ENCODE measurements at places on chromosomes 1 and 21. TPM values are rescaled to one million over a fixed set of nuclear protein-coding genes. Genes with fewer than 3 reads are reported as not detected.

Gene TMPRSS2
- 50.1 TPM for polyA plus RNA-seq

Gene C1orf94
- polyA plus RNA-seq = 0.07 TPM

Gene OSCP1
- polyA plus RNA-seq = 23.5 TPM

Gene CAPN9
- polyA plus RNA-seq = 0.56 TPM

GRCh38 chr1:56830052-56830451 lies 10.8 kb upstream of the FYB2 start:
- DNase-seq = no peak

- DNase-seq = no peak
Measured at GRCh38 chr1:62800825-62801306, 16.9 kb downstream of the ATG4C start.

Gene SYCP1
- polyA plus RNA-seq = 0.11 TPM

Gene ST6GALNAC3
- polyA plus RNA-seq = 110 TPM

- DNase-seq = no peak
Measured at GRCh38 chr1:100862591-100862990, 32.1 kb downstream of the EXTL2 start.

DNA sequence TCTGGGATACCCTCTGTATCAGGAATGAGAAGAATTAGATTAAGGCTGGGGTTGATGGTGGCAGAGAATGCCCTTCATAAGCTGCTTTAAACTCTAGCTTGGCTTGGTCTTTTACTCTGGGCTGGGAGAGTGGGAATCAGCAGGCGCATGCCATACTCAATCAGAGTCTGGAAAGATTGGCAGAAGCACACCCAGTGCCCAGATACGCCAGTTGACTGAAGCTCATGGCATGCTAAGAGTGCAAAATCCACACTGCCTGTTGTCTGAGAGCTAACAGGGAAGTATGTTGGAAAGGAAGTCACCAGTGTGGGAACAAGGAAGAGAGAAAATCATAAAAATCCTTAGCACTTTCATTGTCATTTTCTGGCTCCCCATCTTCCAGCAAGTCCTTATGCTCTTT lies 53.0 kb downstream of the HMCN1 start:
- DNase-seq = no peak

DNA sequence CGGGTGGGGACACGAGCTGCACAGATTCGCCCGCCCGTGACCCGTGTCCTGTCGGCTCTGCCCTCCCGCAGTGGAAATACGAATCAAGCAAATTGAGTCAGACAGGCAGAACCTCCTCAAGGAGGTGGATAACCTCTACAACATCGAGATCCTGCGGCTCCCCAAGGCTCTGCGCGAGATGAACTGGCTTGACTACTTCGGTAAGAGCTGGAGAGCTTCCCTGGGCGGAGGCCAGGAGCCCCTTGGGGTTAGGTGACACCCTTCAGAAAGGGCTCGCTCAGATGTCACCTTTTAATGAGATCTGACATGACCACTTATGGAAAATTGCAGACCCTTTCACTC lies 489 bp downstream of the CDCA8 start:
- no peak for DNase-seq

Gene G0S2
- polyA plus RNA-seq = 14.5 TPM

DNA sequence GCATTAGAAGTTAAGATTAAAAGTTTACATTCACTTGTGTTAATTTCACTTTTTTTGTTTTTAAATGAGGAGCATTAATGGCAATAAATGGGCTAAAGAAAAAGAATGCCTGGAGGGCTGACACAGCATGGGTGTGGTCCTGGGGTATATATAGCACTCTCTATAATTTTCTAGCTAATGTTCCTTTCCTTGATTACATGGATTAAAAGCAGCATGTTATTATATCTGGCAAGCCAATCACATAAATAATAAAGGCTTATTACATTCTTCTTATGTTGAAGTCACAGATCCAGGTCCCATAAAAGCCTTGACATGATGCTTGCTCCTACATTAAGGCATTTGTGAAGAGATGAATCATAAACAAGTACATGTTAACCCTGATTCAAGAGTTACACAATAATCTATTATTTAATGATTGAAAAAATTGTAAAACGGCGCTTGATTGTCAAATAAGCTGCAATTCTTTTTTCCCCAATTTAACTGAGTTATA lies 91.4 kb downstream of the LYPLAL1 start:
- DNase-seq = no peak

Gene AMPD1
- not detected for polyA plus RNA-seq

Gene RGS16
- 2.4 TPM for polyA plus RNA-seq

DNA sequence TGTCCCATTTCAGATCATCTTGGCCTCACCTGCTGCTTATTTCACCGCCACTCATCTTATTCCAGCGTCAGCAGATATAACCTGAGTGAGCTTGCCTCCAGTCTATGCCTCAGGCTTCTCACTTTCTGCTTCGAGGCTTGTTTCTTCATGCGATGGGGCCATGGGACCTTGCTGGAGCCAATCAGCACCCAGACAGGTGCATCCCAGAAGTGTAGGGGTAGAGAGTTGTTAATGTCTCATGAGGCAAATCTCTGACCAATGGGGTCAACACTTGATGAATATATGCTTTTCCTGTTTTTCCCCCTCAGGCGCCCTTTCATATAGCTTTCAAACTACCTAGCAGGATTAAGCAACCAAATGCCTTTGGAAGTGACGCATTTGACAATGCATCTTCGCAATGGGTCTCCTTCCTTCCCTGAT lies 935 bp upstream of the YIPF1 start:
- no peak for DNase-seq

Gene SPRR2F
- polyA plus RNA-seq = not detected

- no peak for DNase-seq
Measured at GRCh38 chr1:100087396-100087795, 45.3 kb downstream of the SASS6 start.

DNA sequence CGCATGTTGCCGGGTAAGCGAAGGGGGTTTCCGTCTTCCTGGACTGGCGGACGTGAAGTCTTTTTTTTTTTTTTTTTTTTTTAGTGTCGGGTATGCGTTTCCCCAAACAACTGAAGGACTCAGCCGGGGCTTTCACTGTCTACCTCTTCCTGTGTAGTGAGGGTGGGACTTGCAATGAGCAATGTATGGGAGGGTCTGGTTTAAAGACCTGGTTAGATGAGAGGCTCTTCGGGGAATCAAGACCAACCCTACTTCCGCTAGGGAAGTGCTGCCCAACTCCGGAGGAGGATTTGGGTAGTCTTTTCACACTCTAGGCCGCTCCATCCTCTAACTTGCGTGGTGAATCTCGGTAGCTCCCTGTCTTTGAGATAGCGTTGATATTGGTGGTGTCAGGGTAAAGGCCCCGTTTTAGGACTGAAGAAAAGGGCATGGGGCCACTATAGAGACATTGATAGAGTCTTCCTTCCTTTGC lies 754 bp downstream of the PRRC2C start:
- DNase-seq = no peak

Gene CNKSR1
- 15.4 TPM for polyA plus RNA-seq
